ENCODE measurements at places on chromosomes 16 and 17. TPM values are rescaled to one million over a fixed set of nuclear protein-coding genes. Genes with fewer than 3 reads are reported as not detected.

The KRT28 gene
- not detected for total RNA-seq

The GRIN2C gene
- total RNA-seq, result 0.03 TPM

The XAF1 gene
- 1.5 TPM for total RNA-seq

The HEATR9 gene
- not detected for total RNA-seq

The AOC2 gene
- 1.6 TPM for total RNA-seq

The SOX15 gene
- 0.70 TPM for total RNA-seq

The ITGB3 gene
- not detected for total RNA-seq

The CES3 gene
- 3.4 TPM for total RNA-seq

The KRTAP1-5 gene
- not detected for total RNA-seq

The SLC6A4 gene
- not detected for total RNA-seq

The SNAI3 gene
- 1.7 TPM for total RNA-seq

The CLEC19A gene
- total RNA-seq, result not detected

The WNT3 gene
- 0.08 TPM for total RNA-seq

Measured in HT-29 (cell line).